ENCODE measurements at places on chromosomes 12 and 14.

GRCh38 chr12:49873361-49873934, 30.3 kb downstream of the FAIM2 start:
- DNase-seq: no peak

DNA sequence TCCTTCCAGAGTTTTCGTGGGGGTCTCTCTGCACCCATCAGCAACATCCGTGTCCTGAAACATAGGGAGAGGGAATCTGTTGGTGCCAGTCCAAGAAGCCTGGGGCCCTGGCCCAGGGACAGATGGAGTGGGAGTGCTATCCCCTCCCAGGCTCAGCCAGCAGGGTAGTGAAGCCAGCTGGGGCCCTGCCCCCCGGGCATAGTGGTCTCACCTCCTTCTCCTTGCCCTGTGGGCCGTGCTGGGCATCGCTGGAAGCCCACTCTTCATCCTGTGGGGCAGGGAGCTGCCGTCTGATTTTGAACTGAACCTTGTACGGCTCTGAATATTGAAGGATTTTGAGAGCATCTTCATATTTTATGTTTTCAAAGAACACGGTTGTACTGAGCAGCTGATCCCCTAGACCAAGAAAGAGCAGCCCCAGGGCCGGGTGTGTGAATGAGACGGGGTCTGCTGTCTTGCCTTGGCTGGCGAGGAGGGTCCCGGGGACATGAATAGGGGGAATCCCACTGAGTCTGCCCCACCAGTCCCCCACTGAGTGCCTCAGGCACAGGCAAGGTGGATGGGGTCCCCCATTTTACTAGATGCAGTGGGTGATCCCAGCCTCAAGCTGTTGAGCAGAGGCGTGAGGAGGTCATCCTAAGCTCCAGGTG, 23.3 kb downstream of the AHNAK2 start:
- DNase-seq: no peak

GRCh38 chr12:129701631-129702101, 202.2 kb downstream of the TMEM132D start:
- DNase-seq: no peak

- DNase-seq: no peak
Observed at GRCh38 chr12:76690921-76691700, 72.8 kb upstream of the ZDHHC17 start.

DNA sequence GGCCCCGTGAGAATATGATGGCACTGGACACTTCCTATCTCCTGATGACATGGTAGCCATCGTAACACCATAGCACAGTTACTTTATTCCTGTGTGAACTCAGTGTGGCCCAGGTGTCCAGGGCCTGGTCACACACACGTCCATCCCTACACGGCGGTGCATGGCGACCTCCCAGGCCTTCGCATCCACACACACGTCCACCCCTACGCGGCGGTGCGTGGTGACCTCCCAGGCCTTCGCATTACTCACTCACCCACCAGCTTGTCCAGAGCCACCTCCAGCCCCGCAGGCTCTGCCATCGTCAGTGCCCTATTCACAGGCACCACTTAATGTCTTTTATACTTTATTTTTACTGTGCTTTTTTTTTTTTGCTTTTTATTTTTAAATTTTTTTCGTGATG, 39.4 kb upstream of the TEX22 start:
- no peak for DNase-seq

Data from CD4-positive, alpha-beta T cell treated with Interleukin-6 at 100 ng/mL for 8 hours (primary cell).